Activated CD4-positive, alpha-beta T cell treated with anti-CD3 and anti-CD28 coated beads, Interleukin-2, Interleukin-6, amounts not matched to agents 100 ng/mL and 50 ng/mL, durations not matched to agents 16 hours and 8 hours (primary cell): ENCODE measurements at places on chromosomes 13 and 19.

DNA sequence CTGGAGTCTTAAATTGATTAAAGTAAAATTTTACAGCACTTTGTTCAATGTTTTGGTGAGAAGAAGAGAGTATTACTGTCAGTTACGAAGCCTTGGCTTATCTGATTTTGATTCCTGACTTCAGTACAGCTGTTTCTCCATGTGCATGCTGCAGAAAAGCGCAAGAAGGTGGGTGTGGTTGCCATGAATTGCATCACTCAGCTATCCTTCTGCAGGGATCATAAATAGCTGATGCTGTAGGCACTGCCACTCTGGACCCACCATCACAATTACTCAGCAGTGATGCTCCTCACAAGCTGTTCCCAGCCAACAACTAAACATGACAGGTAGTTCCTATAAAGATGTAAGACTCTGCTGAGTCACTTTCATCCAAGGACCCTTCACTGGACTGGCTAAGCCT, 321.2 kb downstream of the IRS2 start:
- DNase-seq = no peak

GRCh38 chr19:43624933-43625332, 5.5 kb upstream of the ZNF428 start:
- DNase-seq = peak; percentile 91

DNA sequence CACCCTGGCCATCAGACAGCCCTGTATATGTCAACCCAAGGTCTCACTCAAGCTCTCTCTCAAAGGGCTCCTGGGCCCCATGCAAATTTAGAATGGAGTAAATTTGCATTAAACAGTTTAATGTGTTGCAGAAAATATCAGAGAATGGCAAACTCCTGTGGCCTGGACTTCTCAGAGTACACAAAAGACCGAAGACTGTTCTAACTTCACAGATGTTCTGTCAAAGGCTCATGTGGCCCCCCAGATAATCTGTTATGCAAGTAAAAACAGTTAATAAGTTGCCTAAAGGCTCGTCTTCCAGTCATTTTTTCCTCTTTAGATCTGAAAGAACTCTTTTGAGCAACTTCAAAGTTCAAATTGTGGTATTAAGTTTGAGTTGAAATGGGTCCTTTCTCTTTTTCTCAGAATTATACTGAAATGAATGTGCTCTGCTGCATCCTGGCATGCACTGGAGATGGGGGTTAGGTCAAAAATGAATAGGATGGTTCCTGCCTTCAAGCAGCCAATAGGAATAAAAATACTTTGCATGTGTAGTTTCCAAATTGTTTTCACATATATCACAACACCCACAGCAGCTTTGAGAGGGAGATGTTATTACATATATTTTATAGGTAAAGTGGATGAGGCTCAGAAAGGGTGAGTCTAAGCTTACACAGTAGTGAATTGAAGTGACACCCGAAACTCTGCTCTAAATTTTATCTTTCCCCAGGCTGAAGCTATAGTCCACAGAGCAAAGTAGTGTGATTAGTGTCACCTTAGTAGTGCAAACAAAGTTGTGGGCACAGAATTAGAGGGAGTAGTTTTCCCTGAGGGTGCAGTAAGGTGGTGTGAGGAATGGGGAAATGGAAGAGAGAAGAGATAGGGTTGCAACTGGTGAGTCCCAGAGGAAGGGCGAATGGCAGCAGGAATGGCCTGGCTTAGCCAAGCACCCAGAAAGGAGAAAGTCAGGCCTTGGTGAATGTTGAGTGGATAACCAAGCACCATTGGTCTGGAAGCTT, 205.0 kb upstream of the RFC3 start:
- DNase-seq = peak; percentile 84

DNA sequence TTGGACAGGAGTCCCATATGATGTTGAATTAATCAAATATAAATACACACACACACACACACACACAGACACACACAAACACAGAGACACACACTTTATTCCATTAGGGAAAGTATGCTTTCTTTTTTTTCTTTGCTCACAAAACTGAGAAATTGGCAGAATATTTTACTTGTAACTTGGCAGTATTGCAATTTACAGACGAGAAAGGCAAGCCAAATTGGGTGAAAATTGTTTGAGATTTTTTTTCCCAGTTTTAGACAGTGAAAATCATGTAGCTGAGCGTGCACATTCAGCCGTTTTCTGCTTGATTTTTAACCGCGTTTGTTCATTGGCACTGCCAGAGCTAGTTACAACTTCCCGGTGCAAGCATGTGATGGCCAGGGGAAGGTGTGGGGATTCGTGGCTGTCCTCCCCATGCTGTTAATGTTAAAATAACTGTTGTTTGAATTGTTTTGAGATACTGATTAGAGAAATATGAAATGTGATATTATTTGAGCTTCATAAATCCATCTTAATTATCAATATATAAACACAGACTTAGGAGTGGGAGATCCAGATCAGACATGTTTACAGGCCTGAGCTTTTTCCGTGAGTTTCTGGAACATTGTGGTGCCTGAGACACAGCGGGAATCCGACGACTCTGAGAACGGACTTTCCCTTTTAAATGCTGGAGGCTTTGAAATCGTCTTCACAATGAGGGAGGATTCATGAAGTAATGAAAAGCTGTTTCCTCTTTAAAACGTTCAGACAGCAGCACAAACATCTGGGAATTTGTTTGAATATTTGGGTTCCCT, 125.5 kb downstream of the KCNRG start:
- DNase-seq = no peak

DNA sequence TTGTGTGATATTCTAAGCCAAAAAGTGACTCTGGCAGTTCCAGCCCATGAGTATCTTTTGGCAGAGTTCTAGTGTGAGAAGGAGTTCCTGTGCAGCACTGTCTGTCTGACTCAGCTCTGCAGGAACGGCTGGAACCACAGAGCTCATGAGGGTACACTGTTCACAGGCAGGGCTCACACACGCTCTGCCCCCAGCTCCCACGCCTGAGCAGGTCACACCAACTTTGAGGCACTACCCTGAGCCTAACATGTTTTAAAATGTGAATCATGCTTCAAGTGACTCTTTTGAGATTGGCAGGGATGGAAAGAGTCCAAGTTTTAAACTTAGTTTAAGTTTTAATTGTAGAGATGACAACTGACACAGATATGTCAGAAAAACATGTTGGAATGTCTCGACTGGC, 1203.3 kb downstream of the UQCRFS1 start:
- no peak for DNase-seq

DNA sequence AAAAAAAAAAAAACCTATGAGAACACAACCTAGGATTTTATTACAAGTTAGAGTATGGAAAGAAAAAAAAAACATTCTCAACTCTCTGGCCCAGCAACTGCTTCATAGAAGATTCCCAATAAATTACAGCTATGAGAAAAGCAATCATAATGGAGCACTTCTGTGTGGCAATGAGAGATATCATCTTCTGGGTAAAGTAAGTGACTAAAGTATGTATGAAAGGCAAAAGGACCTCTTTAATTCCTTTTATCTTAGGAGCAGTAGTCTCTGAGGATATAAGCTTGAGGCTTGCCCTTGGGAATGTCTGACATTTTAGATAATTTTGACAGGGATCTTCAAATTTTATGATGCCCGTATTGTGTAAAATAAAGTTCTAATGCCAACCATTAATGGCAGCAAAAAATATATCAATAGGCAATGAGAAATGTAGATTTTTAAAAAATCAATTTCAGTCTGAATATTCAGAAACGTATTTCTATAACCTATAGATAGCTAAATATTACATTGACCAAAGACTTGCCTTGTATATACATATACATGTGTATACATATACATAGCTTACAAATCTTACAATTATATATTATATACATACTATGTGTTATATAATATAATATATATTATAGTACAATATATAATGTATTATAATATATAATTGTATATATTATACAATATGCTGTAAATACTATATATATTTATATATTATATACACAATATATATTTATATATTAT, 823.9 kb upstream of the SLITRK1 start:
- DNase-seq = no peak

DNA sequence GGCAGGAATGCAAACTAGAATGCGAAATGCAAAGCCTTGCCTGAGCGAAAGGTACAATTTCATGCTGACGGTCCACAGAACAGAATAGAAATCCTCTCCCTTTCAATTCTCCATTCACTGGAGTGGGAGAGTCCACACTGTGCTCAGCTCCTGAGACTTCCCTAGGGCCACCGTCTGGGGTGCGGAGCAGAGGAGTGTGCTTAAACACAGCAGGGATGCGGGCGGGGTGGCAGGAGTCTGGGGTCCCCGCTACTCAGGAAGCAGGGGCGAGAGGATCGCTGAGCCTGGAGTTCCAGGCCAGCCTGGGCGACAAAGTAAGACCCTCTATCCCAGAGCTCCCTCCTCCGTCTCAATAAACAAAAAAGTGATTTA, 552 bp upstream of the ZNF816 start:
- DNase-seq = no peak

DNA sequence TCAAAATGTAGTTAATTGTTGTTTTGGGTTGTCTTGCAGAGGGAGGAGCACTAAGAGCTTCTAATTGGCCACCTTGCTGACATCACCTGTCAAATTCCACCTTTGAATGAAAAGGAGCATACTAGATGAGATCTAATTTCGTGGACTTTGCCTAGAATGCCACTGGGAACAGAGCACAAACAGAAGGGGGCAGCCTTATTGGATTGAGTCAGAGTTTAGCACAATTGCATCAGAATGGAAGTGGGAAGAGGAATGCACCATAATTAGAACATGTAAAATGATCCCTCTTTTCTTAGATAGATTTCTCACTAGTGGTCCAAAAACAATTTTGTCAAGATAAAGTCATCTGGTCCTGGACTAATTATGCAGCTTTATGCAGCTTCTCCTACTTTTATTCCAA, 1552.2 kb downstream of the PCDH9 start:
- no peak for DNase-seq

DNA sequence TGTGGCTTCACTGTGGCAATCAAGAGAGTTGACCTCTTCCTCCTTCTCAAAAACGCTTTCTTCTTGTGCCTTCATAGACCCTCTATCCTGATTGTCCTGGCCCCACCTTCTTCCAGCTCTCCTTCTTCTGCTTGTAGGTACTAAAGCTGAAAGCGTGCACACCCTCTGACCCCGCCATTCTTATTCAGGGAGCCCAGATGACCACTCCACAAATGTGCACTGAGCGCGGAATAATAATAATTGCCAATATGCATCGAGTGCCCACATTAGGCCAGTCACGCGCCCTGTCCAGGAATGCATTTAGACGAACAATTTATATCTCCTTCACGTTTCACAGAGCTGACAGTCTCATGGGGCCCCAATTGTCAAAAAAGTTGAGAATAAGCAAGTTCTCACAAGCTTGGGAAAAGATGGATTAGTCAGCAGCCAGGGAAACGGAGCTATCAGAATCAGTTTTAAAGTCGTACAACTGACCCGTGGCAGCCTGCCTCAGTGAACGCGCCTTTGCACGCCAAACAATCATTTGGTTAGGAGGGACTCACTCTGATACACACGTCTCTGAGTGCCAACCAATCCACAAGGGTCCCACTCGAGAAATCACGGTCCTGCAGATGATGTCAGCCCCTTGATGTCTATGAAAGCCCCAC, 36.7 kb upstream of the PEG3 start:
- DNase-seq = no peak

GRCh38 chr19:11247391-11247790, 8.0 kb downstream of the ANGPTL8 start:
- DNase-seq = no peak

DNA sequence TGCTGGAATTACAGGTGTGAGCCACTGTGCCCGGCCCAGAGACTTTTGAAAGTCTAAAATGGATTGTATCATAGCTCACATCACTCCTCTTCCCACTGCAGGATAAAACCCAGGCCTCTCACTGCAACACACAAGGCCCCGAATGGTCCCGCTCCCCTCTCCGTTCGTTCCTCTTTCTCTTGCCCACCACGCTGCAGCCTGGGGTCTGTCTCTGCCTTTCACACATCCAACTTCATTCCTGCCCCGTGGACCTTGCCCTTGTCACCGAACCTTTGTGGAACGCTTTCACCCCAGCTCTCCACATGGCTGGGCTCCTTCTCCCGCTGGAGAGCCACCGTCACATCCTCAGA, 42.6 kb downstream of the NFIC start:
- DNase-seq = no peak

- no peak for DNase-seq
Measured at GRCh38 chr13:48506092-48506701, 26.7 kb downstream of the RCBTB2 start.

GRCh38 chr19:29524201-29524911, 1.4 kb upstream of the VSTM2B start:
- no peak for DNase-seq

DNA sequence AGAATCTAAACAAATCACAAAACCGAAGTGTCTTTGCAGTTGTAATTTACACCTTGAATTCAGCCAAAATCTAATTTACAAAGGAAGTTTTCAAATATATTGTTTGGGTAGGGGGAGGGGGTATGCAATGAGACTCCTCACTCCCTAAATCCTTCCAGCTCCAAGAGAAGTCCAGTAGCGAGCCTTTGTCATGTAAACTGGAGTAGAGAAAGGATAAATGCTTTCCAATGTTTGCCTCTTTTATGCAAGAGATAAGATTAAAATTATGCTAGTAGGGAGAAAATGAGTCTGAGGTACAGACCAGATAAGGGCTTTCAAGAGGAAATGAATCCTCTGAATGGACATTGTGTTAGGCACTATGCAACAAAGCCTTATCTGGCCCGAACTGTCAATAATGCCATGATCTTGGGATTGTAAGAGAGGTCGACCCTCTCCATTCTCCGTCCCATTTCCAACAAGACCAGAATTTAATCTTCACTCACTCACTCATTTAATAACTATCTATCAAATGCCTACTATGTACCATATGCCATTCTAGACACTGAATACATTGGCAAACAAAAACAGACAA, 199.2 kb downstream of the LACC1 start:
- no peak for DNase-seq

DNA sequence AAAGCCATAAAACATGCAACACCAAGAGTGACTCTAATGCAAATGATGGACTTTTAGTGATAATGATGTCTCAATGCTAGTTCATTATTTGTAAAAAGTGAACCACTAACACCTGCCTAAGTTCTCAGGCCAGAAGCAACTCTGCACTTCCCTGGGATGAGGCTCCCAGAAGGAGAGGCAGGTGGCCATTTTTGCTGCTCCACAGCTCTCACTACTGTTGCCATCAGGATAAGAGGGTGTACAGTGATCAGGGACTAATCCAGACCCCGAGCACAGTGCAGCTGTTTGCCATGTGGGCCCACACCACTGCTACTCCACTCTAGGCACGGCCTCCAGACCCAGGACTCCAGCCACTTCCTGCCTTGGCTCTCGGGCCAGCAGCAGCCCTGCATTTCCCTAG, 828.3 kb upstream of the MIR17HG start:
- no peak for DNase-seq

DNA sequence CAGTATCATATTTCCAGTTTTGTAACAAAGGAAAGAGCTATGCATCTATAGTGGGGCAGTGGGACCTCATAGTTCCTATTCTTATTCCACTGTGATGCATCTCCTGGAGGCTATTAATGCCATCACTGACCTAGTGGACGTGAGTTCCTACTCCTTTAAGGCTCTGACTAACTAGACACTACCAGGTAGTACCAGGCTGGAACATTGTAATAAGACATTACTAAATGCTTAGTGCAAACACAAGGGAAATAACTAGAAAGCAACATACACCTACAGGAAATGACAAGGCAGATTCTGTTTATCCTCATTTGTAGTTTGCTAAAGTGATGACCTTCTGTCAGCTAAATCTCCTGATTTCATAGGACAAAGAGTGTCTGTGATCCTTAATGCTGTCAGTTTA, 192.5 kb downstream of the POSTN start:
- DNase-seq = no peak
